ENCODE measurements at places on chromosomes 11 and 22. TPM values are rescaled to one million over a fixed set of nuclear protein-coding genes. Genes with fewer than 3 reads are reported as not detected.
A peak's percentile ranks its signal among the peaks of the same experiment; 100 is the strongest.

DNA sequence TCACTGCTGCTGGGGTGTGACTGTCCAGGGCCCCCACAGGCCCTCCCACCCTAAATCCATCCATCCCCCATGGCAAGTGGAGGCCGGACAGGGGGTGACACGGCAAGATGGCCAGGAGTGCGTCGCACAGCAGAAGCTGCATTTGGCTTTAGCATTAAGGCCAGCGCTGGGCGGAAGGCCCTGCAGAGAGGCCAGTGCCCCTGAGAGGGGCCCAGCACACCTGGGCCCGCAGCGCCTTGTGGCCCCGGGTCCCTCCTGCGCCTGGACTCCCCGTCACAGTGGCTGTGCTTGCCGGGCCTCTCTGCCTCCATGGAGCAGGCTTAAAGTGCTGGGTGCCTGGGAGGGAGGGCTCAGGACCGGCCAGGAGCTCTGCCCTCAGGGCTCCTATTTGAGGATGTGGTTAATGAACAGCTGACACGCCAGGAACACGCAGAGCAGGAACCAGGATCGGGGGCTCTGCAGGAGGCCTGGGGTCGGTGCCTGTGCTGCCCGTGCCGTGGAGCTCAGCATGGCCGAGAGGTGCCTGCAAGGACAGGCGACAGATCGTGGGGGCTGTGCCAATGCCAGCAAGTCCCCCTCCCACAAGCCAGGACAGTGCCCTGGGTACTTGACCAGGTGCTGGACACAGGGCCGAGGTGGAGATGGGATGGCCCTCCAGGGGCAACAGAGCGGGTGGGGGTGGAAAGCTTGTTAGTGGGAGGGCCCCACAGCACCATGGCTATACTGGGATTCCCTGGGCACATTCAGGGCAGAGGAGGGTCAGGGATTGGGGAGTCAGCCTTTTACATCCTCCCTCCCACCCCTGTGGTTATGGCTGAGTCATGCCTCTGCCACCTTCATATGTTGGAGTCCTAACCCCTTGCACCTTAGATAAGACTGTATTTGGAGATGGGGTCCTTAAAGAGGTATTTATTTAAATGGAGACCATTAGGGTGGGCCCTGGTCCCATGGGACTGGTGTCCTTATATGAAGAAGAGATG is 30.9 kb upstream of the CARS1 start:
- H3K4me3 ChIP-seq, result no peak overlapping the region
- no peak overlapping the region for H3K27ac ChIP-seq
- no peaks in the 10 kb centered on the region for H3K4me1 ChIP-seq
- peaks cover 56% of the 10 kb centered on the region for H3K36me3 ChIP-seq
- H3K27me3 ChIP-seq, result peaks cover 6% of the 10 kb centered on the region
- ATAC-seq, result no peak

GRCh38 chr22:40083794-40084193 is 89.0 kb downstream of the FAM83F start:
- H3K27me3 ChIP-seq, result no peaks in the 10 kb centered on the region
- H3K4me1 ChIP-seq, result peaks cover 5% of the 10 kb centered on the region
- ATAC-seq, result no peak

GRCh38 chr11:45102810-45103621 is 43.4 kb upstream of the PRDM11 start:
- no peak overlapping the region for H3K4me3 ChIP-seq
- peak; percentile 67 for ATAC-seq
- H3K4me1 ChIP-seq, result no peaks in the 10 kb centered on the region
- H3K27ac ChIP-seq, result no peak overlapping the region
- H3K36me3 ChIP-seq, result no peaks in the 10 kb centered on the region
- H3K27me3 ChIP-seq, result peaks cover 41% of the 10 kb centered on the region

Gene TMEM126B
- total RNA-seq, result 45.4 TPM

GRCh38 chr11:124075841-124076651 is 34.9 kb upstream of the OR10G7 start:
- peak overlapping the region; percentile 3 for H3K4me3 ChIP-seq
- H3K27ac ChIP-seq, result no peak overlapping the region
- peaks cover 71% of the 10 kb centered on the region for H3K27me3 ChIP-seq
- no peaks in the 10 kb centered on the region for H3K36me3 ChIP-seq

- no peaks in the 10 kb centered on the region for H3K36me3 ChIP-seq
- no peak overlapping the region for H3K27ac ChIP-seq
- H3K27me3 ChIP-seq, result no peaks in the 10 kb centered on the region
- H3K4me1 ChIP-seq, result no peaks in the 10 kb centered on the region
- H3K4me3 ChIP-seq, result no peak overlapping the region
Observed at GRCh38 chr11:24572376-24572775, 75.5 kb downstream of the LUZP2 start.

Gene ZP1
- not detected for total RNA-seq

Gene CALCB
- total RNA-seq, result not detected

DNA sequence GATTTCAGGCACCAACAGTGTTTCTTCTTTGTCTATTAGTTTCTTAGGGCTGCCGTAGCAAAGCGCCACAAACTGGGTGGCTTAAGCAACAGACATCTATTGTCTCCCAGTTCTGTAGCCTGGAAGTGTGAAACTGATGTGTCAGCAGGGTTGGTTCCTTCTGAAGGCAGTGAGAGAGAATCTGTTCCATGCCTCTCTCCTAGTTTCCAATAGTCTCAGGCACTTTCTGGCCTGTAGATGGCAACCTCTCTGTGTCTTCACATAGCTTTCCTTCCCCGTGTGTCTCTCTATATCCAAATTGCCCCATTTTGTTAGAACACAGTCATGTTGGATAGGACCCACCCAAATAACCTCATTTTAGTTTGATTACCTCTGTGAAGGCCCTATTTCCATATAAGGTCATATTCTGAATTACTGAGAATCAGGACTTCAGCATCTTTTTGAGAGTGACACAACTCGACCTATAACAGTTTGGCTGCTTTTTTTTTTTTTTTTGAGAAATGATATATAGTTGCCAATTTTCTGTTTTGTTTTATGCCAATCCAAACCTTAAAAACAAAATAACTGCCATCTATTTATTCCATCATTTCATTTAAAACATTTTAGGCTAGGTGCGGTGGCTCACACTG is 108.2 kb downstream of the SLC36A4 start:
- no peak overlapping the region for H3K4me3 ChIP-seq
- no peaks in the 10 kb centered on the region for H3K27me3 ChIP-seq
- H3K27ac ChIP-seq, result no peak overlapping the region
- H3K4me1 ChIP-seq, result no peaks in the 10 kb centered on the region

Gene ASPHD2
- 1.2 TPM for total RNA-seq

- ATAC-seq, result no peak
- H3K4me3 ChIP-seq, result no peak overlapping the region
- no peak overlapping the region for H3K27ac ChIP-seq
- H3K27me3 ChIP-seq, result no peaks in the 10 kb centered on the region
- no peaks in the 10 kb centered on the region for H3K36me3 ChIP-seq
Observed at GRCh38 chr11:2737226-2737590, 37.4 kb upstream of the KCNQ1OT1 start.

- H3K27me3 ChIP-seq, result no peaks in the 10 kb centered on the region
- no peak overlapping the region for H3K27ac ChIP-seq
- H3K36me3 ChIP-seq, result no peaks in the 10 kb centered on the region
- peak; percentile 44 for ATAC-seq
- no peak overlapping the region for H3K4me3 ChIP-seq
Observed at GRCh38 chr22:24965822-24966626, 13.5 kb downstream of the KIAA1671 start.

DNA sequence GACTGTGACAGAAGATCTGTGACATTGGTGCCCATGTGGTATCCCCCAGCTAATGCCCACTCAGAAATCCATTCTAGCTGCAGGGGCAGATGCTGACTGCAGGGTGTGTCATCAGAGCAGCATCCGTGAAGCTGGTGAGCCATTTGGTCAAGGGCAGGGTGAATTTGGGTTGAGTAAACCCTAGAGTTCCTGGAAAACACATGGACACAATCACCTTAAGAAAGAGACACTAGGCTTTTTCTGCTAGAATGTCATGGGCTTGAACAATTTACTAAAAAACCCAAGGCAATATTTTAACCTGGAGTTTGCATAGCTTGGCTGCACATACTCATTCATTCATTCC is 100.0 kb downstream of the ADAMTS15 start:
- ATAC-seq, result no peak
- H3K27ac ChIP-seq, result no peak overlapping the region
- no peak overlapping the region for H3K4me3 ChIP-seq
- H3K36me3 ChIP-seq, result no peaks in the 10 kb centered on the region
- H3K27me3 ChIP-seq, result no peaks in the 10 kb centered on the region

- no peak for ATAC-seq
- H3K4me1 ChIP-seq, result no peaks in the 10 kb centered on the region
- H3K36me3 ChIP-seq, result no peaks in the 10 kb centered on the region
- H3K27me3 ChIP-seq, result no peaks in the 10 kb centered on the region
Observed at GRCh38 chr11:43818220-43818619, 62.4 kb upstream of the ALKBH3 start.

GRCh38 chr11:96254087-96254486 is 88.9 kb downstream of the MAML2 start:
- H3K27ac ChIP-seq, result no peak overlapping the region
- H3K4me1 ChIP-seq, result peaks cover 8% of the 10 kb centered on the region
- ATAC-seq, result no peak
- H3K36me3 ChIP-seq, result no peaks in the 10 kb centered on the region

Gene GPR83
- total RNA-seq, result 0.62 TPM

DNA sequence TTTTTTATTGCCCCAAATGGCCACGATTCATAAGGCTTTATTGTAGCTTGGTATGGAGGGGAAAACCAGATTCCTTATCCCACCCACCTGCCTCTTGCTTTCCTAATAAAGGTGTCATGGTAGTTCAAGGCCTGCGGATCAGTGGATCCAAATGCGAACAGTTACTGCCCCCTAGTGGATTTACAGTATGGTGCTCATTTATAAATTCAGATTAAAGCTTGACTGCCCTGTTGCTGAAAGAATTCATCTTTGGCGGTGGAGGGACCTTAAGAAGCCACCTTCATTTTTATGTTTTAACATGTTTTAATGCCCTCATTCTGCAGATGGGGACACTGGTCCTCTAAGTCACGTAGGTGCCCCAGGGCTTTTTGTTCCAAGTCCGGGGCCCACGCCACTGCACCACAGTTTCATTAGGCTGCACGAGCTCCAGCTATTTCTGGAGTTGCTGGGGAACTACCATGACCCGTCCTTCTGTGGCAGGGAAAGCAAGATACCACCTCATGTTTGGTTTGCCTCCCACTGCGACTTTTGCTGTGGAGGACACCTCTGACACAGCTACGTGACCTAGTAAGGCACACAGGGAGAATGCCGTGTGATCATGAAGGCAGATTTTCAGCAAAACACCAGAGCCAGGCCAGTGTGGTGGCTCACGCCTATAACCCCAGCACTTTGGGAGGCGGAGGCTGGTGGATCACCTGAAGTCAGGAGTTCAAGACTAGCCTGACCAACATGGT is 15.6 kb upstream of the INCENP start:
- H3K36me3 ChIP-seq, result no peaks in the 10 kb centered on the region
- no peak for ATAC-seq
- no peak overlapping the region for H3K27ac ChIP-seq
- H3K4me1 ChIP-seq, result no peaks in the 10 kb centered on the region

Gene ACRV1
- not detected for total RNA-seq

Gene PKDREJ
- total RNA-seq, result 0.10 TPM

GRCh38 chr11:2520736-2521035 is 75.9 kb downstream of the KCNQ1 start:
- no peak overlapping the region for H3K27ac ChIP-seq
- no peaks in the 10 kb centered on the region for H3K4me1 ChIP-seq
- no peaks in the 10 kb centered on the region for H3K36me3 ChIP-seq
- H3K27me3 ChIP-seq, result peaks cover 35% of the 10 kb centered on the region

- H3K27ac ChIP-seq, result no peak overlapping the region
- H3K27me3 ChIP-seq, result no peaks in the 10 kb centered on the region
- H3K4me1 ChIP-seq, result peaks cover 5% of the 10 kb centered on the region
- H3K4me3 ChIP-seq, result no peak overlapping the region
- ATAC-seq, result peak; percentile 78
- H3K36me3 ChIP-seq, result no peaks in the 10 kb centered on the region
Observed at GRCh38 chr11:92332986-92333385, 108.4 kb downstream of the FAT3 start.

DNA sequence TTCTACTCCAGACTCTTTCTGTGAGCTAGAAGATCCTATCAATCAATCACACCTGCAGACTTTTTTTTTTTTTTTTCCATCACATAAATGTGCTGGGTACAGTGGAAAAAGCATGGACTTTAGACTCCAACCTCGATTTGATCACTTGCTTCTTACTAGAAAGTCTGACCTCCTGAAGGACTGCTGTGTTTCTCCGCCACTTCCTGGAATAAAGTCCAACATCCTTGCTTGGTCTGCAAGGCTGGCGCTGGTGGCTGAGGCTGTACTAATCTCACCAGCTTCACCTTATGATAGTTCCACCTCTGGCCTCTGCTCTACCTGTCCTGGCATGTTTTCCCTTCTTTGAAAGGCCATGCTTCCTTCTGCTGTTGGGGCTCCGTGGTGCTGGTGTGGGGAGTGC is 60.9 kb upstream of the SESN3 start:
- H3K27me3 ChIP-seq, result no peaks in the 10 kb centered on the region
- H3K36me3 ChIP-seq, result no peaks in the 10 kb centered on the region
- peaks cover 34% of the 10 kb centered on the region for H3K4me1 ChIP-seq
- no peak overlapping the region for H3K4me3 ChIP-seq
- no peak for ATAC-seq
- H3K27ac ChIP-seq, result no peak overlapping the region

- H3K27me3 ChIP-seq, result no peaks in the 10 kb centered on the region
- peak overlapping the region; percentile 83 for H3K27ac ChIP-seq
- peak; percentile 73 for ATAC-seq
- no peaks in the 10 kb centered on the region for H3K36me3 ChIP-seq
- H3K4me3 ChIP-seq, result no peak overlapping the region
Observed at GRCh38 chr22:38176170-38176741, 5.4 kb downstream of the PLA2G6 start.

GRCh38 chr22:46876357-46876934 is 114.0 kb downstream of the TBC1D22A start:
- no peak overlapping the region for H3K27ac ChIP-seq
- no peak overlapping the region for H3K4me3 ChIP-seq
- no peaks in the 10 kb centered on the region for H3K4me1 ChIP-seq
- ATAC-seq, result no peak
- peaks cover 13% of the 10 kb centered on the region for H3K36me3 ChIP-seq

DNA sequence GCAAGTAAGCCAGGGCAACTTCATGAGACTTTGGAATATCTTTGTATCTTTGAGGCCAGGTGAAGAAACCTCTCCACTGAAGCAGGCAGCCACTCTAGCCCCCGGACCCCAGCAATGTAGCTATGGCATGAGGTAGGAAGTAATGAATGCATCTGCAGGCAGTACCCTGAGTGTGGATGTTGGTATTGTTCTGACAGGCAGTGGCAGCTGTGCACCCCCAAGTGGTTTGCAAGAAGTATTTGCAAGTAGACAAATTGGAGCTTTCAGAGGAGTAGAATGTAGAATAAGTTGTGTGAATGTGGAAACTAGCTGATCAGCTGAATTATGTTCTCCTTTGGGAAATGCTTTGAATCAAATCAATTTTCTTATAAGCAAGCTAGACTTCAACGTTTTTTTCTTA is 194.4 kb upstream of the PGR start:
- H3K27me3 ChIP-seq, result no peaks in the 10 kb centered on the region
- no peak overlapping the region for H3K4me3 ChIP-seq
- H3K4me1 ChIP-seq, result no peaks in the 10 kb centered on the region
- no peak overlapping the region for H3K27ac ChIP-seq

Gene OR52H1
- total RNA-seq, result not detected

Gene VPREB1
- not detected for total RNA-seq

Gene BTG4
- not detected for total RNA-seq

GRCh38 chr11:91163619-91164451 is 941.0 kb upstream of the CHORDC1 start:
- no peaks in the 10 kb centered on the region for H3K36me3 ChIP-seq
- no peaks in the 10 kb centered on the region for H3K27me3 ChIP-seq
- H3K4me3 ChIP-seq, result no peak overlapping the region
- H3K4me1 ChIP-seq, result peaks cover 10% of the 10 kb centered on the region

GRCh38 chr11:33777906-33778305 is 3.6 kb upstream of the FBXO3 start:
- H3K27ac ChIP-seq, result no peak overlapping the region
- H3K4me3 ChIP-seq, result no peak overlapping the region
- peaks cover 6% of the 10 kb centered on the region for H3K27me3 ChIP-seq
- no peak for ATAC-seq
- no peaks in the 10 kb centered on the region for H3K36me3 ChIP-seq

Gene GPHA2
- total RNA-seq, result not detected

All from gastroesophageal sphincter (tissue), 4 donors.